HCT116 (cell line): ENCODE measurements at places on chromosomes 16 and 17. TPM values are rescaled to one million over a fixed set of nuclear protein-coding genes. Genes with fewer than 3 reads are reported as not detected.

The FOXF1 gene
- 2.4 TPM for total RNA-seq

The MFSD6L gene
- total RNA-seq, result not detected

The COTL1 gene
- total RNA-seq, result 276 TPM

The KRT12 gene
- not detected for total RNA-seq

The DLG4 gene
- 15.0 TPM for total RNA-seq

The CCDC78 gene
- total RNA-seq, result 22.9 TPM
